Kidney epithelial cell (primary cell): ENCODE measurements at places on chromosomes 7 and 10. TPM values are rescaled to one million over a fixed set of nuclear protein-coding genes. Genes with fewer than 3 reads are reported as not detected.

LRRC4 gene
- 0.46 and 0.96 TPM in 2 replicates for total RNA-seq

HHEX gene
- 1.6 and 1.8 TPM in 2 replicates for total RNA-seq

CALHM1 gene
- not detected in 2 replicates for total RNA-seq

AKR1D1 gene
- total RNA-seq: 0.08 TPM in 1 of 2 replicates, not detected in the other

DNA sequence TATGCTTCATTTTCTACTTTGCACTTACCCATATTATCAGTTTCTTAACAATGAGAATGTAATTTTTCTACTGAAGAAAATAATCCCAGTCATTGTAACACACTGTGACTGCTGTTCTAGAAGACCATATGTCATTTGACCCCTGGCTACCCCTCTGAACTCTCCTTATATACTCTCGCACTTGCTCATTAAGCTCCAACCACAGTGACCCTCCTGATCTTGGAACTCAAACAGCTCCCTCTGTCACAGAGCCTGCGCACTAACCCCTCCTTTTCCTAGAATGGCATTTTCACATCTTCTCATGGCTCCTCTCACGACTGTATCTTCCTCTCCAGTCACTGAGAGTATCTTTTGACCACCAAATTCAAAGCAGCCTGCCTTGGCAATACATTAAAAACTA, 169.7 kb downstream of the CACNA2D1 start:
- no peak for DNase-seq

- peak; percentile 25 for DNase-seq
Measured at GRCh38 chr7:34612661-34613060, 45.4 kb upstream of the NPSR1 start.

- no peak for DNase-seq
Measured at GRCh38 chr10:123306290-123306689, 152.1 kb downstream of the BUB3 start.

GRCh38 chr7:159113056-159113455, 31.6 kb downstream of the VIPR2 start:
- DNase-seq: no peak

DNA sequence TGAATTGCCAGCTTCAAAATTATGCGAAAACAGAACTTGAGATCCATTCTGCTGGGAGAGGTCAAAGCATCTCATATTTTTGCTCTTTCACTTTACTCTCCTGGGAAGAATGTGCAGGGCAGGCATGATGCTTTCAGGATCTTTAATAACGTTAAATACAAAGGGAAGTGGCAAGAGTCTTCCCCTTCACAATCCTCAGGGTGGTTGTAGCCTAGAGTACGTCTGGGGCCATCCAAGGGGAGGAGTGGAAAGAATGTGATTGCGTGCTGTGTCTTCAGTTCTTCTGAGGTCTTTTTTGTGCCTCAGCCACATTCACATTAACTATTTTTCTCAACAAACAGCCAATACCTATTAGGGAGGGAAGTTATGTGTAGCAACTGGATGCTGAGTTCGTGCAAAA, 207.3 kb downstream of the HGF start:
- DNase-seq: no peak

DNA sequence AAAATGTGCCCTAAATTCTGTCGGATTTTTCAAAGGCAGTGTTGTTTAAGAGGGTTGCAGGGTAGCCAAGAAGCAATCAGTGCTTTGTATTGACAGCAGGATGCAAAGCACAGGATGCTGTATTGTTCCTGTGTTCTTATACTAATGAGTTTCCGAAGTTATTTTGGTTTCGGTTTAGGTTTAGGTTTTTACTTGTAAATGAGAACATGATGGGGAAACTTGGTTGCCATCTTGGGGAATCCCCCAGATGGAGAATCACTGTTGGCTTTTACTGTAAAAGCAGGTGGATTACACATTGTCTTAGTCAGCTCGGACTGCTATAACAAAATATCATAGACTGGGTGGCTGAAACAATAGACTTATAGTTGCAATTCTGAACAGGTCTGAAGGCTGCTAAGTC, 72.1 kb downstream of the INHBA start:
- no peak for DNase-seq

DNA sequence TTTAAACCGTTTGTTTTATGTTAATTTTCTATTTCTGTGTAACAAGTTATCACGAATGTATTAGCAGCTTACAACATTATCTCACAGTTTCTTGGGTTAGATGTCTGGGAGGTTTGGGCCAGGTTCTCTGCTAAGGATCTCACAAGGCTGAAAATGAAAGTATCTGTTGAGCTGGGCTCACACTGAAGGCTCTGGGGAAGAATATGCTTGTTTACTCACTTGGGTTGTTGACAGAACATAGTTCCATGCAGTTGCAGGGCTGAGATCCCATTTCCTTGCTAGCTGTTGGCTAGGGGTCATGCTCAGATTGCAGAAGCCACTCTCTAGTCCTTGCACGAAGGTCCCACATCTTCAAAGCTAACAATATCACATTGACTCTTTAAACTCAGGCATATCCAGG, 266.6 kb upstream of the GNAI1 start:
- DNase-seq: no peak

GRCh38 chr10:92419740-92420545, 129.0 kb downstream of the MARCHF5 start:
- peak; percentile 10 for DNase-seq

DNA sequence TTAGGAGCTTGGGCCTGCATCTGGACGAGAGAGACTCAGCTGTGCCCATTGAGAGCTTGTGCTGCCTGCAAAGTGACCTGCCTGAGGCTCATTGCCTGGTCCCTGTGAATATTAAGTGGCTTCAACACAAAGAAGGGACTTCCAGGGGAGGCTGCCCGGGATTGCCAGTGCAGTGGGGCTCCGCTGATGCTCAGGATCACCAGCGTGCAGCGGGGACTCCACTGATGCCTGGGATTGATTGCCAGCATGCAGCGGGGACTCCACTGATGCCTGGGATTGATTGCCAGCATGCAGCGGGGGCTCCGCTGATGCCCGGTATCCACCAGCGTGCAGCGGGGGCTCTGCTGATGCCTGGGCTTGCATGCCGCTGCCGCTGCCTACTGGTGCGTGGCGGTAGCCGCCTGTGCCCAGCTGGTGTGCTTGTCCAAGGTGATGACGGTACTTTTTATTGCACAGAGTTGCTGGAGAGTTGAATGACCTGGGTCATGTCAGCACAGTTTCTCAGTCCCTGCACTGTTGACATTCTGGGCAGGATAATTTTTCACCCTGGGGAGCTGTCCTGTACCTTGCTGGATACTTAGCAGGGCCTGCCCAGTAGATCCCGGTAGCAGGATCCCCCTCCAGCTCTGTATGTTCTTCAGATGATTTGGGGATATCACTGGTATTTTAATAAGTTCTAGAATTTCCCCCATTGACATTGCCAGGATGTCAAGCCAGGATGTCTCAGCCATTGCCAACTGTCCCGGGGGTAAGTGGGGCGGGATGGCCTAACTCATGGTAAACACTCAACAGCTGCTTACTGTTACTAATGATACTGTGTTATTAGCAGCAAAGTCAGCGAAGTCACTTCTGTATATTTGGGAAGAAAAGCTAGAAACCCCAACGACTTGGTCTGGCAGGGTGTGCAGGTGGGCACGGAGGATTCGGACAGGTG, 13.0 kb downstream of the DOCK1 start:
- DNase-seq: no peak

- DNase-seq: peak; percentile 79
Measured at GRCh38 chr7:4738711-4739527, 36.5 kb upstream of the AP5Z1 start.

DNA sequence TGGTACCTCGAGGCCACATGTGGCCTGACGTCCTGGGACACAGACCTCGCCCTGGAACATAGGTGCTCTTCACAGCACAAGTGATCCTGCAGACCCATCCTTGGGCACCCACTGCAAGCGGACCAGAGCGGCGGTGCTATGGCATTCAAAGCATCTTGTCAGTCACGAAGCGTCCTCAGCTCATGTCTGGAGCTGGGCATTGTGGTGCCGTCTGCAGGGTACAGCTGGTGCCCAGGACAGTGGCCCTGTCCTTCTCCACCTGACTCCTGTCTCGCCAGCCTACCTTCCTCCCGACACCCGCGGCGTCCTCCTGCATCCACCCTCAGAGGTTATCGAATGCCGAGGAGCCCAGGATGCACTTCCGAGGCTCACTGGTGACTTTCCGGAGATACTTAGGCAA, 26.5 kb downstream of the ADGRA1 start:
- no peak for DNase-seq

- DNase-seq: no peak
Measured at GRCh38 chr10:26479766-26480492, 41.8 kb downstream of the APBB1IP start.
